Anterior cingulate cortex (tissue), 58 donors: ENCODE measurements at places on chromosomes 16 and 17.

DNA sequence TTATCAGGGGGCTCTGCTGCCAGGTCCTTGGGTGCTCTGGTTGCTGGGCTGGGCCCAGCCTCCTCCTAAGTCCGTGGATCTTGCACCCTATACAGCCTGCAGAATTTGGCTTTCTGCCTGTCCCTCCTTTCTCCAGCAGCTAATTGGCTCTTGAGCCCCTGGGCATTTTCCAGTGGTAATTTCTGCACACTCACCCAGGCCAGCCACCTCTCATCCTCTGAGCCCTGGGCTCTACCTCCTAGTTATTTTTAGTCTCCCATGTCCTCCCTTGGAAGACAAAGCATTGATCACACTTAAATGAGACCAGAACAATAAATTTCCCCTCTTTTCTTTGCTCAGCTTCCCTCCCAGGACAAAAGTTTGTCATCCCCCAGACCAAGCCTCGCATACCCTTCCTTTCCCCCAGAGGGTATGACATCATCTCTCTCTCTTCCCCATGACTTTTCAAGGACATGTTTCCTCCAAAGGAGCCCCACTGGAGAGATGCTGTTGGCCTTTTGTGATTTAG, 38.1 kb downstream of the C17orf75 start:
- no peak for DNase-seq

DNA sequence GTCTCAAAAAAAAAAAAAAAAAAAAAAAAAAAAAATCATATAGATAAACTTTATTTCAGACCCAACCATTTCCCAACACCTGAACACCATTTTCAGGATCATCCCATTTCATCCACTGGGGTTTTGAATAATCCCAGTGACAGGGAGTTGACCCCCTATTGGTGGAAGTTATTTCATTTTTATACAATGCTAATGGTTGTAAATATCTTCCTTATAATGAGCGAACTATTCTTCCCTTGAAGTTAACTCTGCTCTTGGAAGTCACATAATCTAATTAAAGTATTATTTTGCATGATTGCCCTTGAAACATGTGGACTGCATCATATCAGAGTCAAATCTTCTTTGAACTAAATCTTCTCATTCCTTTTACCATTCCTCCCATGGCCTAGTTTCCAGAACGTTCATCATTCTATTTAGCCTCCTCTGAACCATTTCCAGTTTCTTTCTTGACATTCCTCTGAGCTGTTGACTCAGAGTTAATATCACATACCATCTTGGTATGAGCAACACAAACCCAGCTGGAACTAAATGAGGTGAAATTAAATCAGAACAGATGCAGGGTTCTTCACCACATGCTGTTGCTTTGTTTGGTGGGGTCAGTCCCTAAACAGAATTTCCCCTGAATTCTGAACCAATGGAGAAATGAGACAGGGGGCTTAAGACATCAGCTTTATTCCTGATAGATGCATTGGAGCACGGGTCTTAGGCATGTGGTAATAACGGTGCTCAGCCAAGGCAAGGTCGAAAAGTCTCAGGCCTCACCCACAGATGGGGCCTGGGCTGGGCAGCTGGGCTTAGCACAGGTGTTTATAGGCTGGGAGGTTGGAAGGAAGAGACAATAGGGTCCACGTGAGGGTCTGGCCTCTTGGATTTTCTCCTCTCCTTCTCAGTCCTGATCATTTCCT, 8.9 kb downstream of the HSD17B2 start:
- DNase-seq = no peak

- DNase-seq = no peak
These were observed 23.0 kb downstream of the RHBDL3 start for GRCh38 chr17:32288615-32289014.

DNA sequence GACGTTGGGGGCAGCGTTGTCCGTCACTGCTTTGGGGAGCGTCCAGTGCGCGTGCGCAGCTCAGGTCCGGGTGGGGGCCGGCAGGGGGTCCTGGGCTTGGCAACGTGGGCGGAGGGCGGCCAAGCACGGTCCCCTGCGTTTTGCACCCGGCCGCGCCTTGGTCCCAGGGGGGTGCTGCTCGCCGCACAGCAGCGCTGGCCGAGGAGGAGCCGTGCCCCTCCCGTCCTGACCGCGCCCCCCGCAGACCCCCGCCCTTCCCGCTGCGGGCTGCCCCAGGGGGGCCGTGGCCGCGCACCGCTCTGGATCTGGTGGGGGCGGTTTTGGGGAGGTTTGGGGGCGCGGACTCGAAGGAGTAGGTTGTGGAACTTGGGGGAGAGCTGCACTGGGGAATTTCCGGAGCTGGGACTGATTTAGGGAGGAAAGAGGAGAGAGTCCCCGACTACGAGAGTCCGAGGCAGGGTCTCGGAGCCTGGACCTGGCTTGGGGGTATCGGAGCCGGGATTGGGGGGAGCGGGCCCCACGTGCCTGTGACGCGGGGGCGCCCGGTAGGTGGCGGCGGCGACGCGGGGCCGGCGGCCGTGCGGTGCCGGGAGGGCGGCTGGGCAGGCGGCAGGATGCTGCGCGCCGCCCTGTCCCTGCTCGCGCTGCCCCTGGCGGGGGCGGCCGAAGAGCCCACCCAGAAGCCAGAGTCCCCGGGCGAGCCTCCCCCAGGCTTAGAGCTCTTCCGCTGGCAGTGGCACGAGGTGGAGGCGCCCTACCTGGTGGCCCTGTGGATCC, at the start of gene SLC9A5:
TSS of gene SLC9A5 (plus strand) at position 579 of the 777 bp plus-strand sequence. CDS start at position 615, 36 bp downstream.
- no peak for DNase-seq

GRCh38 chr17:11487469-11487868, 110.8 kb upstream of the DNAH9 start:
- DNase-seq = no peak

DNA sequence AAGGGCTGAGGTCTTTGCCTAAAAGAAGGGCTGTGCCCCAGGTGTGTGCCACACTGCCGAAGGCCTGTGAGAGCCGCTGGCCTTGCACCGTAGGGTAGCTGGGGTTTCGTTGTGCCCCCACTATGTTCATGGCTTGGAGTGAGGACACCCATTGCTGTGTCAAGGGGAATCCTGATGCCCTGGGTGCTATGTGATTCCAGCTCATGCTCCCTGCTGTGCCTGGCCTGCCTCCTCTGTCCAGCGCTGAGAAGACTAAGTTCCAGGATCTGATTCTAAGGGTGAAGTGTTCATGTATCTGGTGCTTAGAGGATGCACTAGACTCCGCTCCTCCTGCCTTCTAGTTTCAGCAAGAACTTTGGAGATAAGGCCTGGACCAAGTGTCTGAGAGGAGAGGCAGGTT, 47.4 kb downstream of the SREBF1 start:
- no peak for DNase-seq

- DNase-seq = no peak
These were observed at the start of gene FSCN2 for GRCh38 chr17:81527591-81528383. FSCN2 (plus strand) TSS chr17:81528377; CDS start chr17:81528532, 155 bp downstream.

- no peak for DNase-seq
These were observed 15.1 kb upstream of the FOXJ1 start for GRCh38 chr17:76155988-76156661.

- no peak for DNase-seq
These were observed 5.0 kb downstream of the TBKBP1 start for GRCh38 chr17:47698749-47699535.

DNA sequence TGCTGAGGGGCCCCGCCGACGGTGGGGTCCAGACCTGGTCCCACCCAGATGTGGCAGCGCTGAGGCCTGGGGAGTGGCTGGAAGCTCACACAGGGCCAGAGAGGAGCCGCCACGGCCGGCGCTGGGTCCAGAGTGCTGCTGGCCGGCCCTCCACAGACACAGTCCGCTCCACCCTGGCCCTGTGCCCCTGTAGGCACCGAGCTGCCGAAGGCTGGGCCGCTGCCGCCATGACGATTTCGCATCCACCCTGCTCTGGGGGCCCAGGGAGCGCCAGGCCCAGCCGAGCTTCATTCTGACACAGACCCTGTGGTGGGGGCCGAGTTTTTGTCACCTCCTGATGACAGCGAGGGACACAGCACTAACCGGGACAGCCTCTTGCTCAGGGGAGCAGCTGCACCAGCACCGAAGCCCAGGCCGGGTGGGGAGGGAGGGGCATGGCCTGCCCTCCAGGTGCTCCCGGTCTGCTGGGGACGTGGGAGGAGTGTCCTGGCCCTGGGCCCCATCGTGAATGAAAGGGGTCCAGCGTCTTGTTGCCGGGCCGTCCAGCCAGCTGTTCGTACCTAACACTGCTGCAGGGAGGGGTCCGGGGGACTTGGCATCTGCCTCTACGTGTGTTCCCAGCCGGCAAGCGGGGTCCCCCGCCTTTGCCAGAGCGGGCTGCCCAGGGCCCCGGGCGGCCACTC, 27.1 kb upstream of the SSTR5 start:
- DNase-seq = peak; percentile 77

- no peak for DNase-seq
These were observed 9.9 kb upstream of the CMTM4 start for GRCh38 chr16:66706506-66706880.

GRCh38 chr16:70018254-70018653, 67.1 kb downstream of the CLEC18A start:
- DNase-seq = no peak

DNA sequence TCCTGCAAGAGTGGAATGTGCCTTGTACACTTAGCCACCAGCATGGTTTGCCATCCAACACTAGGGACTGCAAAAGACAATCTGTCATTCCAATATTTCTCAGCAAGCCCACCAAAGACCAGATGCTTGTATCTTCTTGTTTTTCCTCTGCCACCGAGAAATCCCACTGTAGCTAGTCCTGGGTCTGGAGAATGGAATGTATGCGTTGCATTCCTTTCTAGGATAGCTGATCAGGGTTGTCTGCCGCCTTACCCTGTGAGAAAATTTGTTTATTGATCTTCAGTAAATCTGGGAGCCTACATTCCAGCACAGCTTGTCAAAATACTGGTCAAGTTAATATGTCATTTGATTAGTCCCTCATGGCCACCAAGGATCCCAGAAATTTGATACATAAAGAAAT, 28.1 kb upstream of the ADAMTS18 start:
- DNase-seq = no peak

DNA sequence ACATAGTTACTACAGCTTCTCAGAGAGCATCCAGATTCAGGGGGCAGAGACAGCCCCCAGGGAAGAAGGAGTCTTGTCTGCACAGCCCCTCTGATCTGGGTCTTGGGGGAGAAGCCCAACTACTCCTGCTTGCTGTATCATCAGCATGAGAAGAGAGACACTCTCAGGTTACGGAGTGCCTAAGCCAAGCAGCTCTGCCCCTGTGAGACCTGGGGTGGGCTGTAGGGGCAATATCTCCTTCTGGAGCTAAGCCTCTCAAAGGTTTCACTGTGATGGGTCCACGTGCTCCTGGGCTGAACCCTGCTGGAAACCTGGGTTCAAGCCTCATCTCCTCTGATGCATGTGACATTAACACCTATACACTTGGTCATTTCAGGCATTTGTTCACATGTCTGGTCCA, 123.2 kb downstream of the CPPED1 start:
- no peak for DNase-seq

- DNase-seq = no peak
These were observed 3.9 kb upstream of the TRIM25 start for GRCh38 chr17:56917559-56918296.

DNA sequence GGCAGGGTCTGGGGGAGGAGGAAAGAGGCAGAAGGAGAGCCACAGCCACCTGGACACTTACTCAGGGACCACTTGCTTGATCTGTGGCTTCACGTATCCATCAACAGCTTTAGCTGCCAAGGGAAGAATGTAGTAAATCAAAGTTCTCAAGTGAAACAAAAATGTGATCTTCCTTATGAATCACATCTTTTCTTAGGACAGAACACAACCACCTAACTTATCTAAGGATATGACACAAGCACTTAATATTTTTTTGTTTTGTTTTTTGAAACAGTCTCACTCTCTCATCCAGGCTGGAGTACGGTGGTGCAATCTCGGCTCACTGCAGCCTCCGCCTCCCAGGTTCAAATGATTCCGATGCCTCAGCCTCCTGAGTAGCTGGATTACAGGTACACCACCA, 8.4 kb upstream of the GHDC start:
- no peak for DNase-seq

GRCh38 chr17:45935710-45936509, 41.6 kb downstream of the MAPT start:
- DNase-seq = no peak

GRCh38 chr16:85055493-85056210, 28.1 kb downstream of the KIAA0513 start:
- DNase-seq = no peak

- no peak for DNase-seq
These were observed 113.4 kb upstream of the PMFBP1 start for GRCh38 chr16:72285324-72285723.

DNA sequence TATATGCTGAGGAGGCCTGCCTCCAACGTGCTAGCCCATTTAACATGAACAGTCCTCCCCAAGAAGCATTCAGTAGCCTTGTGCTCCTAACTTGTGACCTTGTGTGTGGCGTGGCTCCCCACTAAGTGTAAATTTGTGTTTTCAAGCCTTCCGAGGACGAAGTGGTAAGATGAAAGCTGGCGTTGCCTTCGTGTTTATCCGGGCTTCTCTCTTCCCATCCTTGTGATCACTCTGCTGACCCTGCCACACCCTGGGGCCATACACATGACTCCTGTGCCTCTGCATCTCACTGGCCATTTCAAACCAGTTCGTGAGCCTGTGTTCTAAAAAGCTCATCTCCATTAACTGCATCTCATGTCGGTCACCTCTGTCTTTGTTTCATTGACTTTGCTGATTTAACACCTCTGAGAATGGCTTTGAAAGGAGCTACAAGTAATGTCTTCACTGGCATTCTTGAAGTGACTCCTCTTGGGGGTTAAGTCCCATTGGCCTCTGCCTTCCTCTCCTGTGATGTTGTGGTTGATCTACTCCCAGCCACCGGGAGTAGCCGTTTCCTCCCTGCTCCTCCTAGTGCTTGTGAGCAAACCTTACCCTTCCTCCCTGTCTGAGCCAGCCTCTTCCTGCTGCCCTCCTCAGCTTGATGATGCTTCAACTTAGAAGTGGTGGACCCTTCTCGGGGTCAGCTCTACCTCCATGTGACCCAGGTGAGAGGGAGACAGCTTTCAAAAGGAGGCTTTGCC, 27.4 kb upstream of the NAGLU start:
- DNase-seq = no peak

DNA sequence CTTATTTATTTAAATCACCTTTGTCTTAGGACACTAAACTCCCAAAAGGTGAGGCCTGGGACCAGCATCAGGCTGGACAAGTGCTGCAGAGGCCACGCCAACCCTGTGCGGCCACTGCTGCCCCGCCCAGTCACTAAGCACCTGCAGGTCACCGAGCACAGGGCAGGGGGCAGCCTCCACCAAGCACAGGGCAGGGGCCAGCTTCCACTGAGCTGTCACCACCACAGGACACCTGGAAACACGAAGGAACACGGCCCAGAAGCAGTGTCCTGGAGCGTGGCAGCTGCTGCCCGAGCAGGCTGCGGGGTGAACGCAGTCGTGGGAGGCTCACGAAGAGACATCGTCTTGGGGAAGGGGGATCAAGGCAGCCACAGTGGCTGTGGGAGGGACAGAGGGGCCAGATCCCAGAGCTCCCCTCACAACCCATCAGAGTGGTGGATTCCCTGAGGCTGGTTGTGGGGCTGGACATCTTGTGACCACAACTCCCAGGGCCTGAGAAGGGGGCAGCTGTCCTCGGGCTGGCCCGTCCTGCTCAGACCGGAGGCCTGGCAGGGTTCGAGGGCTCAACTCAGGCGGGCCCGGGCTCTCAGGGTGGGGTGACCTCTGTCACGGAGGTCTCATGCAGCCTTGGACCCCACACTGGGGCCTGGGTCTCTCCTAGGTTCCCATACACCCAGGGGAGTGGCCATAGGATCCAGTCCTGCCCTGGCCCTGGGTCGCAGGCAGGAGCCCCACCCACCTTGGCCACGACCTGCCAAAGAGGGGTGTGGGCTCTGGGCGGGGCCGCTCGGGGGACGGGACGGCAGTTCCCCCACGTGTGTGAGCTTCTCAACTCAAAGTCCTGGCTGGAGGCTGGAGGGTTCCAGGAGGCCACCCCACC, 18.7 kb downstream of the RAB40B start:
- DNase-seq = no peak
